ENCODE measurements at places on chromosomes 5 and 9.

DNA sequence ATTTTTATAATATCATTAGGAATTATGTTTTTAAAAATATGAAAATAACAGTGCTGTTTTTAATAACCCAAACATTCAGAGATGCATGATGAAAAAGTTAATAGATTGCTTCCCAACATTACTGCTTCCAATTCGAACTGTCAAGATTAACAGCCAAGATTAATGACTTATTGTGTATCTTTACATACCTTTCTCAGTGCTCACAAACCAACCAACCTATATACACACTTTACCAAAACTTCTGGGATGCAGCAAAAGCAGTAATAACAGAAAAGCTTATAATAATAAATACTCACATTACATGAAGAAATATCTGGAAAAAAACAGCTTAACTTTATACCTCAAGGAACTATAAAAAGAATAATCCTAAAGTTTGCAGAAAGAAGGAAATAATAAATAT is 82.1 kb downstream of the TMEM232 start:
- DNase-seq: no peak

DNA sequence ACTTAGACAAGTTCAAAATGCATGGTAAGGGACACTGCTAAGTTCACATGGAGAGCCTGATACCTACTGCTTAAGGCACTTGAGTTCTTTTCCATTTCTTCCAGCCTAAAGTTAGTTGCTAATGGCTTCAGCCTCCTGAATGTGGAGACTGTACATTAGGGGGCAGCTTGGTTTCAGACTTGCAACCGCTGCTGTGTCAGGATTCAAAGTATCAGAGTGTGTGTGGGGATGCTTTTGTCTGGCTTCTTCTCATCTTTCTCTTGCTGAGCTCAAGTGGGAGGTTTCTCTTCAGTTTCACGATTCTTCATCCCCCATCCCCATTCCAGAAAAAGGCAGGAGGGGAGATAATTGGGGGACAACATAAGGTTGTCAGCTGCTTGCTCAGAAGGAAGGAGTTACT is 49.4 kb downstream of the ATP10B start:
- DNase-seq: peak; percentile 35

GRCh38 chr5:2192496-2192895 is 309.8 kb upstream of the IRX4 start:
- no peak for DNase-seq

DNA sequence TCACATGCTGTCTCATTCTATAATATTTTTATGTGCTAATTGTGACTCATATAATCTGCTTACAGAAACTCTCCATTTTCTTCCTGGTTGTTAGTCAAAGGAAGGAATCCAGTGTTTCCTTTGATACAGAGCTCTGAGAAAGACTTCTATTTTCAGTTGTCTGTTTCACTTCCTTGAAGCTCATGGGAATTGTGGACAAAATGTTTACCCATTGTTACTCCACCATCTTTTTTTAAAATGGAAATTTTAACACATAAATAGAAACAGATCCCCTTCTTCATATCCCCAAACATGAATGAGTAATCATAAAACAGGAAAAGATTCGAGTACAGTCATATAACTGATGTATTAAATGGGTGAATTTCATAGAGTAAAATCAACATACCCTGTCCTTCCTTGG is 42.0 kb upstream of the KCNN2 start:
- peak; percentile 32 for DNase-seq

- peak; percentile 47 for DNase-seq
Measured at GRCh38 chr5:139061274-139061673, 136.9 kb downstream of the SIL1 start.

DNA sequence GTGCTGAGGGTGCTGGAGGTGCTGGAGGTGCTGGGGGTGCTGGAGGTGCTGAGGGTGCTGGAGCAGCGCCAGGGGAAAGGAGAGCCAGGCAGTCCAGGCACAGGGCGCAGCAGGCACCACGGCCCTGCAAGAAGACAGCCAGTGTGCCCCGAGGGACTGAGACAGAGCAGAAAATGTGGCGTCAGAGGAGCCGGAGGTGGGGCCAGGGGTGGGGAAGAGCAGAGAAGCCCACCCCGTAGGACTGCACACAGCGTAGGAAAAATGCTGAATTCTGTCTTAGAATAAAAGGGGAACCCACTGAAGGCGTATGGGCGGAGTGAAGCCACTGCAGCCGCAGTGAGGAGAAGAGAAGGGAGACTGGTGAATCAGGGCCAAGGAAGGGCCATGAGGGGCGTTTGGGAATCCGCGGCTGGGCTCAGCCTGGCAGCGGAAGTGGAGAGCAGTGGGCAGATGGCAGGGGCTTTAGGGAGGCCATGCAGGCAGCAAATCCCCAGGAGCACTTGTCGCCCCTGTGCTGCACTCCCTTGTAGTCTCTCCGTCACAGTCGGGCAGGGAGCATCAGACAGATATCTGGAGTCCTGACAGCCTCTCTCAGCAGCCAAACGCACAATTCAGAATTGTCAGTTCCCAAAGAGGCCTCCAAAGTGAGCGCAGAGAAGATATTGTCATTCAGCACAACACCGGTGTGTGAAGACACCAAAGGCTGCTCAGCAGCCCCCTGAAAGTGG is 35.9 kb upstream of the LECT2 start:
- peak; percentile 50 for DNase-seq

GRCh38 chr5:97735209-97735608 is 552.2 kb upstream of the RIOK2 start:
- DNase-seq: no peak

DNA sequence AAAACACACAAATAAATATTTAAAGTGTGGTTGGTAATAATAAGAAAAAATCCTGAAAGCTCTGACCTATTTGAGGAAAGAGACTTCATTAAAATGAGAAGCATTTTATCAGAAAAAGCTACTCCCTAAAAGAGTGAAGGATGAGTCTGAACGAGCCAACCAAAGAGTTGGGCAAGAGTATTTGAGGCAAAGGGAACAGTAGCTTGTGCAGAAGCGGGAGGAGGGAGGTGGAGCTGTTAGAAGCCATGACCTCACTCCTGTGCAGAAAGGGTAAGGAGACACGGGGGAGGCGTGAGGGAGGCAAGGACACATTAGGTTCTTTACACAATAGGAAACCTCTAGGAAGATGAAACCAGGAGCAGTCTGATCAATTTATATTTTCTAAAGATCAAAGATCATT is 29.4 kb downstream of the SH3RF2 start:
- DNase-seq: no peak

DNA sequence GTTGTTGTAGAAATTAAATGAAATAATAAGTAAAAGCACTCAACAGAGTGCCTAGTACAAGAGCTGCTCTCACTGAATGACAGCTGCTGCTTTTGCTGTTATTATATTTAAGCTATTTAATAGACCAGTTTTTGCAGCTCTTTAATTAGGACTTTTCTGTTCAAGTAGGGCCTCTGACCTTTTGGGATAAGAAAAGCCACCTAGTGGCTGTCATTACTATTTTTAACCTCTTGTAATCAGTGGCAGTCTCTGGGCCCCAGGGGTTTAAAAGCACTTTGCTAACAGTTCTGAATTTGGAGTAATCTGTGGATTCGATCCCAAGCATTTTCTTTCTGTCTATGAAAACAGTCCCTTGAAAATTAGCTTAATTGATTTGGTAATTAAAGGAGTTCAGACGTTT is 121.1 kb downstream of the NUDT12 start:
- no peak for DNase-seq

- DNase-seq: peak; percentile 75
Measured at GRCh38 chr5:43065387-43065947, 25.3 kb upstream of the ANXA2R start.

DNA sequence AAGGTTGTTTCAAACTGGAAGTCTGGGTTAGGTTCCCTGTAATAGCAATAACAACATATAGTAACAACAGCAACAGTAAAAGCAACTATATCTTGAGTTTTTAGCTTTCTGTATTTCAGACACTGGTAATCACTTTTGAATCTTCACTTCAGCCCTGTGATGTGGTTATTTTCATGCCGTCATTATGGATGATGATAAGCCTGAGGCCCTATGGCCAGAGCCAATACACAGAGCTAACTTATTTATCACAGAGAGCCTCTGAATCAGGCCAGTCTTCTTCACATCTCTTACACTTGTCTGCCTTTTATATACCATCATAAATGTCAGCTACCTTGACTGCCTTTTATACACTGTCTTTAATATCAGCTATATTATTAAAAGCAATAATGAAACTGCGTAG is 329.0 kb downstream of the FER start:
- DNase-seq: no peak

- DNase-seq: no peak
Measured at GRCh38 chr5:121378559-121379359, 472.9 kb upstream of the FTMT start.

DNA sequence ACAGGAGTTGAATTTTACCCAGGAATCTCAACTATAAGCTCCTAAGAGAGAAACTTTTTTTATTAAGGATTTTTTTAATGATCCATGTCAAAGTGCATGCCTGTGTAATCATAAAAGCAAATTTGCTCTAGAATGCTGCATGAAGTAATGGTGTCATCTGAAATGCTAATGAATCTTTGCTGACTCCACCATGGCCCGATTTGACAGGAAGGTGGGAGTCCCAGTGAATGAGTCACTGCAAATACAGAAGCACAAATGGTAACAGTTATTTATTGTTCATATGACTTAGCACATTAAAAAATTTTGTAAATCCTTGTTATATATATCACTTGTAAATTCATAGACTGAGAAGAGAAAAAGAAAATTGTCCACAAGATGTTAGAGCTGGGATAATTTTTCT is 341.3 kb downstream of the RASEF start:
- DNase-seq: no peak

GRCh38 chr5:34719029-34719428 is 62.9 kb downstream of the RAI14 start:
- no peak for DNase-seq

GRCh38 chr9:12719431-12719830 is 26.2 kb downstream of the TYRP1 start:
- DNase-seq: peak; percentile 76

GRCh38 chr9:38622951-38623350 is 2.6 kb upstream of the ANKRD18A start:
- DNase-seq: no peak

DNA sequence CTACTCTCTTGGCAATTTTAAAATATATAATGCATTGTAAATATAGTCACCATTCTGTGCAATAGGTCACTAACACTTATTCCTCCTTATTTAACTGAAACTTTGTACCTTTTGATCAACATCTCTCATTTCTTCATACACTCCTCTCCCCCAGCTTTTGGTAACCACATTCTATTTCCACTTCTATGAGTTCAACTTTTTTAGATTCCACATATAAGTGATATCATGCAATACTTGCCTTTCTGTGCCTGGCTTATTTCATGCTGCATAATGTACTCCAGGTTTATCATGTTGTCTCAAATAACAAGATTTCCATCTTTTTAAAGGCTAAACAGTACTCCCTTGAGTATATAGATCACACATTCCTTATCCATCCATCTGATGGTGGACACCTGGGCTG is 188.8 kb downstream of the NXNL2 start:
- no peak for DNase-seq

GRCh38 chr5:91361055-91361701 is 21.9 kb downstream of the ARRDC3 start:
- no peak for DNase-seq

GRCh38 chr5:165622864-165623536 is 2117.6 kb downstream of the MAT2B start:
- no peak for DNase-seq

DNA sequence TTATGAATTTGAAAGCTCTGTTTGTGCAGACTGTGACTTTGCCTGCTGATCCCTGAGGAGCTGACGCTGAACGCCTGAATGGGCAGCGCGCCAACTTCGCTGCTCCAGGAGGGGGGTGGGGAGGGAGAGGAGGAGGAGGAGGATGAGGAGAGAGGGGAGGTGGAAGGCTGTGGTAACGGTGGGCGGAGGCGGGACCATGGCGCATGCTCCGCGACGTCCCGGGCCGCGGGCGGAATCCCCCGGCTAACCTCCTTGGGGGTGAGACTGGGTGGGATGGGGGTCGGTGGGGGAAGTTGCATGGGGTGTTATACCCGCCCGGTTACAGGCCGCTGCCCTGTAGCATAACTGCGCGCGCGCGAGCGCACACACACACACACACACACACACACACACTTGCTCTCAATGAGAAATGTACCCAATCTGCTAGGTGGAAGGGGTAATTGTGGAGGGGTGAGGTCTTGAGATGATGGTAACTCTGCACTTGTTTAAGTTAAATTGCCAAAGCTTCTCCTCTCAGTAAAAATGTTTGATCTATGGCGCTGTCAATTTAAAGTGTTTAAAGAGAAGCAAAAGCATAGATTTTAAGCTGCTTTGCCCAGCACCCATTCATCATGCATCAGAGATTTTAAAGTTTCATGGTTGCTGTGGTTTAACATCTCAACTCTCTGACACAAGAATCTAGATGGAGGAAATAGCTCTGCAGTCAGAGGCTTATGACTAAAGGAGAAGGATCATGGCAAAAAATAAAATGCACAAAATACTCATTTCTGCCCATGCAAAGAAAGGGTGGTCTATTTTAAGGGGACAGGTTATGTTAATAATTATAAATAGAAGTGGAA is 76.6 kb upstream of the TBCA start:
- peak; percentile 73 for DNase-seq

- DNase-seq: peak; percentile 7
Measured at GRCh38 chr5:155799308-155799707, 527.7 kb upstream of the SGCD start.

- no peak for DNase-seq
Measured at GRCh38 chr5:5899716-5900115, 477.2 kb downstream of the ICE1 start.

DNA sequence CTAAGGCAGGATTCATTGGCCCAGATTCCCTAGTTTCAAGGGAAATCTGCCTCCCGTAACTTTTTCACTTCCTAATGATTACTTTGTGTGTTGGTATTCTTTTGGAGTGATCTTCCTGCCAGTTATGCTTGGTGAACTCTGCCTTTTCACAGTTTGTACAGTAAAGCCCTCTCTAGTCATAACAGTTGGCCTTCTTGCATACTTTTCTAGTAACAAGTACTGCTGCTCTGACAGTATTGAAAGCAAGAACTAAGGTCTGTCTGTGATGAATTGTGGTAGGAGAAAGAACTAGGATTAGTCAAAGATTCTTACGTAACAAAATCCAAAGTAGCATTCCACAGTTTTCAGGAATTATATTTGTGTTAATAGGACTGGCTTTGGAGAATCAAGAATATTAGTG is 1457.2 kb upstream of the WWC1 start:
- no peak for DNase-seq

DNA sequence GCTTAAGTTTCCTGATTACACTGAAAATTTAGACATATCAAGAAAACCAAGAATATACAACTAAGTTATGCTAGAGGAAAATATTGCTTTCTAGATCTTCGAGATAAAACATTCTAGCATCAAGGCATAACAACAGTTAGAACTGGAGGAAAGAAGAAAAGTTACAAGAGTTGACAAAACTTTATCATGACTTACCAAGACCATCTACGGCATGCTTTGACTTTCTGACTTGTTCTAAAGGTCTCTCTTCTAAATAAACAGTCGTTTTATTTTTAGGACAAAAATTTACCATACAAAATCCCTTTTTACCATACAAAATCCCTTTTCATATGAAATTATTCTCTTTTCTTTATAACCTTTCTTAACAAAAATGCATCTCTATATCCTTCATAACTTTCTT is 1110.1 kb upstream of the CDH10 start:
- DNase-seq: no peak
